CD4-positive, alpha-beta memory T cell (primary cell): ENCODE measurements at places on chromosomes 2 and 18. TPM values are rescaled to one million over a fixed set of nuclear protein-coding genes. Genes with fewer than 3 reads are reported as not detected.

DNA sequence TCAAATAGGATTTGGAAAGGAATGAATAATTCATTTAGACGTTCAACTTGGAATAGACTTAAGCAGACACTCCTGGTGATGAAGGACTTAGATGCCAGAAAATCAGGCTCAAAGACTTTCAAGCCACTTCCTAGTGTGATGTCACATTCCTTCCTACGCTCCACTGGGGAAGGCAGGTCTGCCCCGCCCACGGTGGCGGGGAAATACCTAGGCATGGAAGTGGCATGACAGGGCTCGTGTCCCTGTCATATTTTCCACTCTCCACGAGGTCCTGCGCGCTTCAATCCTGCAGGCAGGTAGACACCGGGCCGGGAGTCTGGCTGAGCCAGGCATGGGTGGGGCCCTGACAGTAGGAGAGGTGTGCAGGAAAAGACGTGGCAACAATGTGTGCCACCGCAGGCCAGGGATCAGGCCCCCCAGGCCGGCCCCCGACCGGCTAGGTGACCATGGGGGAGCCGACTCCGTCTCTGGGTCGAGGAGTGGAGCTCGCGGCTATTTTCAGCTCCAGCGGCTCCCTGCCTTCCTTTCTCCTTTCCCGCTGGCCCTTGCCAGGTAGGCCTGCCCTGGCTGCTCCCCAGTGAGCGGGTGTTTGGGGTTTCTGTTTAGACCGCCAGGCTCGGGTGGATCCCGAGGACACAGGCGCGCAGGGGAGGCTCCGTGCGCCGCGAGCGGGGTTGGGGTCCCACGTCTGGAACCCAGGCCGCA lies at the start of gene IL1RL2:
TSS of gene IL1RL2 (plus strand) at position 233 of the 705 bp plus-strand sequence. CDS start 845 bp downstream, outside the sequence.
- peaks cover 9% of the 10 kb centered on the region for H3K4me1 ChIP-seq
- H3K27ac ChIP-seq: no peak within 1 kb of the TSS
- no peaks in the 10 kb centered on the region for H3K27me3 ChIP-seq
- peak within 1 kb of the TSS; percentile 36 for H3K4me3 ChIP-seq
- DNase-seq: no peak

DNA sequence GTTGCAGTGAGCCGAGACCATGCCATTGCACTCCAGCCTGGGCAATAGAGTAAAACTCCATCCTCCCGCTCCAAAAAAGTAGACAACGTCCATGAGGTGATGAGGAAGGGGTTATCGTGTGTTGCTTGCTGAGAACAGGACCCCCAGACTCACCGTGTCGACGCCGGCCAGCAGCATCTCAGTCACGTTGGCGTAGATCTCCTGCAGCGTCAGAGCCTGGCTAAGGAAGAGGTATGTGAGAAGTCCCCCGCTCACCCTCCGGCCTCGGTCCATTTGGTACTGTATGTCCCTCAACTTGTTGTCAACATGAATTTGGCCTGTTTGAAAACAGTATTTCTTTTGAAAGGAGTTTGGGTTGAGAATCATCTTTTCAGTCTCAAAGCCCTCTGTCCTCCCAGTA lies 20.9 kb downstream of the CYP27C1 start:
- H3K27me3 ChIP-seq: no peaks in the 10 kb centered on the region
- H3K36me3 ChIP-seq: no peaks in the 10 kb centered on the region
- H3K4me1 ChIP-seq: no peaks in the 10 kb centered on the region
- H3K27ac ChIP-seq: no peak overlapping the region
- no peak overlapping the region for H3K4me3 ChIP-seq
- DNase-seq: no peak

GRCh38 chr18:47756364-47757016 lies 174.0 kb downstream of the SMAD2 start:
- peak; percentile 31 for DNase-seq
- H3K4me1 ChIP-seq: peaks cover 5% of the 10 kb centered on the region
- no peak overlapping the region for H3K27ac ChIP-seq
- H3K36me3 ChIP-seq: no peaks in the 10 kb centered on the region

DNA sequence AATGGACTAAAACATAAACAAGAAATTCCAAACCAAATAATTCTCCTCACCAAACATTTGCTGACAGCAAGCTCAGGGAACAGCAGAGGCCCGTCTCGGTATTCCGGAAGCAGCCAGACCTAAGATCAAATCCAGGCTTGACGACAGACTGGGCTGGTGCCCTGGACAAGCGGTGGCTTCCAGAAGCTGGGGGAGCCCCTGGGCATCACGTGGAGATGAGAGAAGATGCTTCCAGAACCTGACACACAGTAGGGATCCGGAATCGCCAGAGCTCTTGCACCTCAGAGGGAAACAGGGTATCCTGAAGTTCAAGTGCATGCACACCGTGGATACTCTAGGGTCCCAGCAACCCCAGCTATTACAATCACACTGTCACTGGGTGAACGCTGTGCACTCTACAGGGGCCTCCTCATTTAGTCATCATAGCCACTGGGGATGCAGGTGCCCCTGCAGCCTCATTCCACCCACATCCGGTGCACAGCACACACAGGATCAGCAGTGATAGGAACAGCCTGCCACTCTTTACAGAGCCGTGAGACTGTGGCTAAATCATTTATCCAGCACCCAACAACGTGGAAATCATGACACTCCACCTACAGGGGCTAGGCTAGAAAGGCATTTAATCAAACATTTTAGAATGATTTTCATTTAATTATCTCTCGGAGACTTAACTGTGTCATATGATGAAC lies 102.6 kb downstream of the HDAC4 start:
- H3K27ac ChIP-seq: peak overlapping the region; percentile 64
- peak overlapping the region; percentile 58 for H3K4me3 ChIP-seq
- H3K4me1 ChIP-seq: peaks cover 61% of the 10 kb centered on the region
- no peaks in the 10 kb centered on the region for H3K27me3 ChIP-seq
- H3K36me3 ChIP-seq: no peaks in the 10 kb centered on the region

The SLC4A3 gene
- total RNA-seq: not detected
